ENCODE measurements at places on chromosomes 6 and 20. TPM values are rescaled to one million over a fixed set of nuclear protein-coding genes. Genes with fewer than 3 reads are reported as not detected.

The C6orf141 gene
- total RNA-seq = 0.43 TPM

The ACTL10 gene
- total RNA-seq = 2.4 TPM

The HTR1E gene
- total RNA-seq = not detected

The PROKR2 gene
- total RNA-seq = not detected

The VIP gene
- not detected for total RNA-seq

The ENPP5 gene
- total RNA-seq = 0.40 TPM

The CEP85L gene
- 40.3 TPM for total RNA-seq

The SMLR1 gene
- total RNA-seq = not detected

The C6orf58 gene
- not detected for total RNA-seq

The AFDN gene
- total RNA-seq = 14.1 TPM

The SERINC3 gene
- total RNA-seq = 43.1 TPM

The TMEM151B gene
- not detected for total RNA-seq

The BLTP3A gene
- total RNA-seq = 15.0 TPM

The KIF25 gene
- total RNA-seq = not detected

The POM121L2 gene
- not detected for total RNA-seq

The STMND1 gene
- total RNA-seq = not detected

The OXT gene
- total RNA-seq = not detected

The DEFB129 gene
- not detected for total RNA-seq

The GSTA3 gene
- total RNA-seq = not detected

The LRRN4 gene
- total RNA-seq = not detected

The GINS1 gene
- 34.9 TPM for total RNA-seq

The COL21A1 gene
- not detected for total RNA-seq

The RPL7L1 gene
- total RNA-seq = 135 TPM

The LHFPL5 gene
- total RNA-seq = not detected

The LIN28B gene
- not detected for total RNA-seq

The GNAS-AS1 gene
- total RNA-seq = 2.0 TPM

The EPB41L1 gene
- 1.0 TPM for total RNA-seq
